ENCODE measurements at places on chromosomes 6 and 20.

GRCh38 chr6:146361128-146361924 is 182.3 kb upstream of the RAB32 start:
- DNase-seq, result no peak

- DNase-seq, result no peak
These were observed 142.1 kb downstream of the DTNBP1 start for GRCh38 chr6:15520626-15521203.

DNA sequence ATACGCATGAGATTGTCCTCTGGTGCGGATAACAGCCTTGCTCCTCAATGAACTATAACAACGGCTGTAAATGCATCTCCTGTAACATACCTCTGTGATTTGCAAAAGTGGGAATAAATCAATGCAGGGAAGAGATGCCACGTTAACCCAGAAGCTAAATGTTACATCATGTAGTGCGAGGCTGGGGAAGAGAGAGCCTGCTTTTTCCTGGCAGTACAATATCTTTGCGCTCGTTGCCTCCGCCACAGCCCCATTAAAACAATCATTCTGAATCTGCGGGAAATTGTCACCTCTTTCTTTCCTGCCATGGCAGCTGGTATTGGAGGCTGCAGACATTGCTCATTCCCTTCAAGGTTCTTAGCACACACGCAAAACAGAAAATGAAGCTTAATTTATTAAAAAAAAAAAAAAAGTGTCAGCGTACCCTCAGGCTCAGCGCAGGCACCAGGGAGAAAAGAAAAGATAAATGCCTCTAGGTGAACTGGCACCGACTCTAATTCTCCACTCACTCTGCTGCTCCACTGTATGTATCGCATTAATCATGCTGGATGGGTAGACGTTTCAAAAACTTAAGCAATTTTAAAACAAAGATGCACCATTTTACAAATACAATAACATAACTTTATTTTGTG is 70.2 kb upstream of the TFB1M start:
- no peak for DNase-seq

- DNase-seq, result peak; percentile 92
These were observed at the start of the genes KCTD20 and PXT1 for GRCh38 chr6:36442671-36443470. KCTD20 (plus strand) TSS chr6:36443000; CDS start chr6:36470098, 27,098 bp downstream. PXT1 (minus strand) TSS chr6:36442854; CDS start chr6:36426082, 16,772 bp downstream.

GRCh38 chr6:43715056-43715788 is 27.6 kb upstream of the MRPS18A start:
- DNase-seq, result no peak

Data from AG08396 (cell line).